ENCODE measurements at places on chromosomes 12 and 14.

DNA sequence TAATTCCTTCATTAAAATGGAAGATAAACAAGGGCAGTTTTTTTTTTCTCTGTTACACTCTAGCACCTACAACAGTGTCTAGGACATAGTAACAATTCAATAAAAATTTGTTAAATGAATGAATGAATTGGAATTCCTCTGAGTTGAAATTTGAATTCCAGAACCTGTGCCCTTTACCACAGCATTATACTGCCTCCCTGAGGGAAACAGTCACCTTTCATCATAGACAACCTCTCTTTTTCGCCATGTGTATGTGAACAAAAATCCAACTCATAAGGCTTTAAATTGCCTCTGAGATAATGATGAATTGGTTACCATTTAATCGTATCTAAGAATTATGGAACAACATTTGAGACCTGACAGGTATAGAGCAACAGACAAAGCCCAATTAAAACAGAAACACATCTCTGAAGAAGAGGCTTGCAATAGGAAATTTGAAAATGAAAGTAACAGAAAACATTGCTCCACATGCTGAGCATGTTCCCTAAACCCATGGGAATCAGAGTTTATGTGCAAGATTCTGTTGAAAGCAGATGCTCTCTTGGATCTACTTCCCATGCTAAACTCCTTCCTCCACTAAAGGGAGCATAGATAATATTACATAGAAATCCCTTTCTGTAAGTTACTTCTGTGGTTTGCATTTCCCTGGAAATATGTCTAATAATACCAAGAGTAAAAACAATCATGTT, 657.8 kb downstream of the GALC start:
- DNase-seq: no peak

DNA sequence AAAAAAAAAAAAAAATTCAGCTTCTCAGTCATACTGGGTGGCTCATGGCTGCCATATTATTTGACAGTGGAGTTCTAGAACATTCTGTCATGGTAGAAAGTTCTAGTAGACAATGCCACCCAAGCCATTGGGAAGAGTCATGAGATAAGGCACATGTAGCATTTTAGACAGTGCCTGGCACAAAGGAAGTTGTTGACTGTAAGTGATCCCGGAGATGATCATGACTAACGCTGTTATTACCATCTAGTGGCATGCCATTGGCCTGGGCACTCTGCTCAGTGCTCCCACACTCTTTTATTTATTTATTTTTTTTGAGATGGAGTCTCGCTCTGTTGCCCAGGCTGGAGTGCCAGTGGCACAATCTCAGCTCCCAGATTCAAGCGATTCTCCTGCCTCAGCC, 80.4 kb downstream of the FOXN4 start:
- DNase-seq: no peak

DNA sequence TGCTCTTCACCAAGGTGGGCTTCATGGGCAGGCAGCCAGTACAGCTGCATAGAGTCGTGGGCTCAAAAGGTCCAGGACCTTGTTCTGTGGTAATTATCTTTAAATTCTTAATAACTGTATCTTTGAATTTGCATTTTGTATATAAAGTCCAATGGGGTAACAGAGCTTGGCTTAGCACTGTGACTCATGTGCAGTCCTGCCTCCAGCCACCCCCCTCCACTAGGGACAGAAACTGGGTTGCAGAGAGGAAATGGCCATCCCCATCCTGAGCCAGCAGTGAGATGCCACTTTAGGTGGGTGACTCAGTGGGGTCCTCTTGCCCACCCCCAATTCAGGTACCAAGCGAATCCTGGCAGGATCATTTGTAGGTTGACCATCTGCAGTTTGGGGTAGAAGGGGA, 48.1 kb downstream of the EPS8 start:
- DNase-seq: no peak

GRCh38 chr14:20652996-20653975, 11.8 kb upstream of the OR6S1 start:
- no peak for DNase-seq

DNA sequence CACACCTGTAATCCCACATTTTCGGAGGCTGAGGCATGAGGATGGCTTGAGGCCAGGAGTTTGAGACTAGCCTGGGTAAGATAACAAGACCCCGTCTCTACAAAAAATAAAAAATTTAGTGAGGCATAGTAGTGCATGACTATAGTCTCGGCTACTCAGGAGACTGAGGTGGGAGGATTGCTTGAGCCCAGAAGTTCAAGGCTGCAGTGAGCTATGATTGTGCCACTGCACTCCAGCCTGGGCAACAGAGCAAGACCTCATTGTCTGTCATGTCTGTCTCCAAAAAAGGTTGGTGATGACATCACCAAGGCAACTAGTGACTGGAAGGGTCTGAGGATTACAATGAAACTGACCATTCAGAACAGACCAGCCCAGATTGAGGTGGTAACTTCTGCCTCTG, 83.5 kb upstream of the COCH start:
- DNase-seq: no peak

Data from activated naive CD4-positive, alpha-beta T cell (primary cell).